Activated T-cell treated with anti-CD3 and anti-CD28 coated beads, Interleukin-2, amount 50 U/mL, for 48 hours (primary cell): ENCODE measurements at places on chromosomes 2 and 18.

DNA sequence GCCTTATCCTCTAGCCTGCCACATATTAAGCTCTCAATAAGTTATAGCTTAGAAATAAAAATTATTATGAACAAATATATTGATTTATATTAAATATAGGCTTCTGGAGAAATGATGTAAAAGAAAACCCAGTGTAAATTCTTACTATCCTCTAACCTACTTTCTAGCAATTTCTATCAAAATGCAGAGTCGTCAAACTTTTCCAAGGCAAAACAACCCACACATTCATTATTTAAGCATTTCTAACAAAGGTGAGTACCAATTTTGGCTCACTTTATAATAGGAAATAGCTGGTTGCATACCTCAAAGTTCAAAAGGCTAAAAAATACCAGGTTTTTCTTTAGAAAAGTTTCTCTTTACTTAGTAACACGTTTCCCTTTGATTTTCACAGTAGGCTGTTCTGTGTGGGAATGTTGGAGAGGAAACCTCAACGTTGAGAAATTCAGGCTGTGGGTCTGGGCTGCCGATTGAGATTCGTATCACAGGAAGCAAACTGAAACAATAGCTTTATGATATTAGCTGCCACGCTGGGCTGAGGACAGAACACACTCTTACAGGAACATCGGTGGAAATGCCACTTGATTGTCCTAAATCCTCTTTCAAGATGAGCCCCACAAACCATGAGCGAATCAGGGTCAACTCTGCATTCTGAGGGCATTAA is 53.0 kb downstream of the EPAS1 start:
- DNase-seq: no peak

DNA sequence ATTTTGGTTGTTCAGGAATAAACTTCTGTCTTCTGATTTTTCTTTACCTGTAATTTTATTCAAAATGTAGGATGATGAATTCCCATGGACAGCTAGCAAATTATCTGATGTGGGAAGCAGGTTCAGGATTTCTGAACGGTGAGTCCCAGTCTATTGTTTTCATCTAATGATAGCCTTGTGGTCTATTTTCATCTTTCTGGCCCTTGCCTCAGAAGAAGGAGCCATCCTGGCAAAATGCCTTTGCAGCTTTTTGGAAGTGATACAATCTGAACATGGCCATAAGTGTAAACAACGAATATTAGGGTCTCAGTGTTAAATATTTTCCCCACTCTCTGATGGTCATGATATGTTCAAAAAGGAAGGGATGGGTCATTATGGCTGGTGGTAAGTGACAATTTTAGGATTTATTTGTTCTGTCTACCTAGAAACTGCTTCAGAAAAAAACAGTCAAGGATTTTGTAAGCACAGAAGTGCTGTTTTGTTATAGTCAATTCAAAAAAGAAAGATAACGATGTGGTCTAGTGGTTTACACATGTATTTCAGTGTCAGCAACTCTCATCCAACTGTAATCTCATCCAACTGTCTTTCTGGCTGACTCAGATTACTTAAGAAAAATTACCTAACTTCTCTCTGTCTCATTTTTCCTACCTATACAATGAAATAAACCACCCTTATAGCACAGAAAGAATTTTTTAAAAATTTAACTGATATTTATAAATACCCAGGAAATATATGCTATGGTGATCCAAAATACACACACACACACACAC is 272.6 kb upstream of the ERBB4 start:
- DNase-seq: no peak

GRCh38 chr2:15134957-15135356 is 426.2 kb downstream of the NBAS start:
- no peak for DNase-seq

DNA sequence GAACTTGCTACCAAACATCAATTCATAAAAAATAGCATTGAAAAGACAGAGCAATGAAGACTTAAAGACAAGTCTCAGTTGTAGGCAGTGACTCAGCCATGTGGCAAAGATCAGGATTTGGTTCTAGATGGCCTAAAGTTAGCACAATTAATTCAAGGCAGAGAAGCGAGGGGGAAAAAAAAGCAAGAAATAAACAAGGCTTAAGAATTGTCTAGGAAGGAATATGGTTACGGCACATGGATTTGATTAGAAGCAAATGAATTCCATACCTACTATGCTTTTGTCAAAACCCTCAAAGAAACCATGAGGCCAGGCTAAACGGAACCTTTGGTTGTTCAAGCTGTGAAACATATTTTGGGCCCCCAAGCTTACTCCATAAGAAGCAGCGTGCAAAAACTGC is 362.2 kb upstream of the KCNH7 start:
- DNase-seq: no peak

DNA sequence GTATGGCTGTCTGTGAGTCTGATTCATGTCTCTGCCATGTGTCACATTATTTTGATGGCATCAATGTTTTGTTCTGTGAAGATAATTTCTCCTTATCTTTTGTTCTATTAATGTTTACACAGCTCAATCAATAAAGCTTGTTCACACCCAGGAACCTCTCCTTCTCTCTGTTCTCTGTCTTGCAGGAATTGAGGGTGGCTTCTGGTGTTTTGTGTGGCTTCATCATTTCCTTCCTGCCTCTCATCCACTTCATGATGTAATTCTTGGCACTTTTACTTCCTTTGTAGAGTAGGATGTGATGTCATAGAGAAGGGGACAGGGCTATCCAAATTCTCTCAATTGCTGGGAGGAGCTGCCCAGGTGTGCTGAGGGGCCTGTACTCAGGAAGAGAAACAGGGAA is 27.2 kb downstream of the ASXL3 start:
- DNase-seq: no peak

DNA sequence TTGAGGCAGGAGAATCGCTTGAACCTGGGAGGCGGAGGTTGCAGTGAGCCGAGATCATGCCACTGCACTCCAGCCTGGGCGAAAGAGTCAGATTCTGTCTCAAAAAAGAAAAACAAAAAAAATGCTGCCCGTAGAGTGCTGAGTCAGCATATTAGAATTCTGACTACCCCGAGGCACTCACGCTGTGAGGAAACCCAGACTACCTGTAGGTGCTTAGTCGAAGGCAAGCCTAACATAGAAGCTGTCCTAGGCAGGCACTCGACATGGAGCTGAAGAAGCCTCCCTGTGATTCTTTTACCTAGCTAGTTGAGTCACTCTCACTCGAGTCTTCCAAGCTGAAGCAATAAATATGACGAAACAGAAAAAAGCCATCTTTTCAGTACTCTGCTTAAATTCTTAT is 1323.2 kb upstream of the DDX18 start:
- no peak for DNase-seq

- DNase-seq: no peak
These were observed 143.7 kb downstream of the KLHL29 start for GRCh38 chr2:23528690-23529089.

DNA sequence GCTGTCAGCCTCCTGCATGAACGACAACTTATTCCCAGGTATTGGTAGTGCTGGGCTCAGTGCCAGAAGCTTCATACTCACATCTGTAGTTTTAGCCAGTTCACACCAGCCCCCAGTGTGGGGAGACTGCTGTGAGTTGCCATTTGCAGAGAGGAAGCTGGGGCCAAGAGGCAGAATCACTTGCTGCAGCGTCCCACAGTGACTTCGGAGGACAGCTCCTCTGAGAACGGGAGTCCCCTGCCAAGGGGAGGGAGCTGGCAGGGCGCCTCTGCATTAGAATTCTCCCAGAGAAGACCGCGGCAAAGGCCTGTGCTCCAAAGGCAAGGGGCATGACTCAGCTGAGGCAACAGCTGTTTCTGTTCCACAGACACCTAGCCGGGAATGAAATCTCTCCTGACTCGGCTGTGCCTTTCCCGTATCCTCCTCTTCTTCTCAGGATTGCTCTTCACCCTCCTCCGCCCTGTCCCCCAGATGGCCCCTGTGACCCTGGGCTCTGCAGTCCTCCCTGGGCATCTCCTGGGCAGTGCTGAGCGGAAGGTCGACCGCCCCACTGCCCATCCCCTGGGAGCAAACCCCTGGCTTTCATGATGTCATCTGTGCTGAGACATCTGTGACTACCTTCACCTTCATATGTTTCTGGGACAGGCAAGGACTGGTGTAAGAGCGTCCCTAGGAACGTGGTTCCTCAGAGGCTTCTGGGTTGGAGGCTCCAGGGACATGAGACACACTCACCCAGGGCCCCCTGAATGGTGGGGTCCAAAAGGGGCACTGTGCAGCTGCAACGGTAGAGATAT is 18.0 kb downstream of the MAL start:
- peak; percentile 50 for DNase-seq

- DNase-seq: no peak
These were observed 157.9 kb downstream of the DYSF start for GRCh38 chr2:71611247-71611646.

DNA sequence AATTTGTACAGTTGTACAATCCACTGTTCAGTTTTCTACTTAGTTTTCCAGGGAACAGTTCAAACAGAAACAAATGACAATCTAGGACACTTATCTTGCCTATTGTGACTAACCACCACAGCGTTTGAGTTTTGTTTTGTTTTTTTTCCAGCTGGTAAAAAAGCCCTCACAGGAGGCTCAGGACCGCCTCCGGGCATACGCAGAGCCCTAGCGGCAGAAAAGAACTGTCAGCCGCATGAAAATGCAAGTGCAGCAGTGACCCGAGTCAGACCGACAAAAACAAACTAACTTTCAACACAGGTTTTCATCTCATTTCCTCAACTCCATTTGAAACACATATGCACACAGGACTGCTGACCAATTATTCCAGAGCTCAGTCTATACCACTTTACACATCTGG is 68.6 kb downstream of the STEAP3 start:
- no peak for DNase-seq

- DNase-seq: no peak
These were observed 88.3 kb upstream of the UBE2E3 start for GRCh38 chr2:180892091-180892490.

- DNase-seq: no peak
These were observed 188.5 kb downstream of the EIPR1 start for GRCh38 chr2:3189076-3189591.

DNA sequence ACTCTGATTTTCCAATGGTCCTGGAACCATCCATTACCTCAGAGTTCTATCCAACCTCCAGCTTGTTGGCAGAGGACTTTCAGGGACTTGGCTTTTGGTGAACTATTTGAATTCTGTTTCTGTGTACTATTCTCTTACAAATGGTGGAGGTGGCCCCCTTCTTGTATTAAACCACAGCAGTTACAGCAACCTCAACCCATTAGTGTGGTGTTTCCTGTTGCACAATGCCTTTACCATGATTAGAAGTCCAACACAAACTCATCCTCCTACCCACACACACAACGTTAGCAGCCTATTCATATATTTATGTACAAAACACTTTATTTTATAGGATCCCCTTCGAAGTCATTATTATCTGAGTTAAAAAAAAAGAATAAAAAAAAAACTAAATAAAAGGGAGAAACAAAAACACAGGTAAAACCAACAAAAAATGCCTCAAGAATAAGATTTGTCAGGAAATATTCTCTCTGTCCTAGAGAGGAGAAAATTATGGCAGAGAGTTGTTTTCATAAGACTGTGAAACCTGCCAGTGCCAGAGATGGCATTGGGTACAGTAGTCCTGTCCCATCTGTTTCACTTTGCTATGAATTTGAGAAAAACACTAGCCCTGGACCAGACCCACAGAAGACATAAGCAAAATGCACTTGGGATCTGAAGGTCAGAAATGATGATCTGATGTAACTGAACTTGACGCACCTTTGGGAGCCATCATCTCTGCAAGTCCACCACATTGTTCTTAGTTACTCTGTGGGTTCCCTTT is 1896.0 kb upstream of the PIK3C3 start:
- DNase-seq: no peak

- peak; percentile 61 for DNase-seq
These were observed 101.7 kb downstream of the AGAP1 start for GRCh38 chr2:235595422-235596010.

DNA sequence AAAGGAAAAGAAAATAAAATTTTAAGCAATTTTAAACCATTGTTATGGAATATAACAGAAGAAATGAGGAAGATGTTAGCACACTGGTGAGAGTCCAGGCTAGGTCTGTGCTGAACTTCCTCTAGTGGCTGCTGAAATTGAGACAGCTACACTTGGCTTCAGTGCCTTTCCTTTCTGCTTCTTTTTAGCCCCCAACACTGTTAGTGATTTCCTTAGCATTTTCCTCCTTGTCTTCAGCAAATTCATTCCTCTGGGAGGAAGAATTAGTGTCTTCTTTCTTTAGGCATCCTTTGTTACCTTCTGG is 47.6 kb downstream of the ITGAV start:
- DNase-seq: no peak

DNA sequence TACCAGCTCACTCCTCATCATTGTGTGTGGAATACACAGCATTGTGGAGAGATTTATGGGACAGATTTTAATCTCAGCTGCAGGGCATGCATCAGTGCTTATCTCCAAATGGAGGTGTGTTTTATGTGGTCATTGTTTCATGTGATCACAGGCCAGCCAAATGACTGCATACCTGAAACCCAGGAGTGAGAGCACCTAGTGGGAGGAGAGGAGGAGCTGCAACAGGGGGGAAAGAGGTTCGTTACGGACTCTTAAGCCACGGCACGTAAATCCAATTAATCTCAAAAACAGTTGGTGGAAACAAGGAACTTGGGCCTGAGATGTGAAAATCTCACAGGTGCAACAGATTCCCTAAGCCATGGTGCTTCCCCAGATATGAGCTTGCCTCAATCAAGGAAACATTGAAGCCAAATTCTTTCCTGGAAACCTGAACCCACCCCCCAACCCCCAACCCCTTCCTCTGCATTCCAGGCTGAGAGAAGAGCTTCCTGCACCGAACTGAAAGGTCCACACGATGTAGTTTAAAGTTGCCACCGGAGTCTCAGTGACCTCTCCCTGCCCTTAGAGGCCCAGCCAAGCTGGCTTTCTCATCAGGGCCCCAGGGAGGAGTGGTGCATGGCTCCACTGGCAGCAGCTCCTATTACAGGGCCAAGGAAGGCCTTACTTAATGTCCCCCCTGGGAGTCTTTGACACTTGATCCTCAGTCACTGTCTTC is 167.4 kb downstream of the C1D start:
- DNase-seq: no peak

DNA sequence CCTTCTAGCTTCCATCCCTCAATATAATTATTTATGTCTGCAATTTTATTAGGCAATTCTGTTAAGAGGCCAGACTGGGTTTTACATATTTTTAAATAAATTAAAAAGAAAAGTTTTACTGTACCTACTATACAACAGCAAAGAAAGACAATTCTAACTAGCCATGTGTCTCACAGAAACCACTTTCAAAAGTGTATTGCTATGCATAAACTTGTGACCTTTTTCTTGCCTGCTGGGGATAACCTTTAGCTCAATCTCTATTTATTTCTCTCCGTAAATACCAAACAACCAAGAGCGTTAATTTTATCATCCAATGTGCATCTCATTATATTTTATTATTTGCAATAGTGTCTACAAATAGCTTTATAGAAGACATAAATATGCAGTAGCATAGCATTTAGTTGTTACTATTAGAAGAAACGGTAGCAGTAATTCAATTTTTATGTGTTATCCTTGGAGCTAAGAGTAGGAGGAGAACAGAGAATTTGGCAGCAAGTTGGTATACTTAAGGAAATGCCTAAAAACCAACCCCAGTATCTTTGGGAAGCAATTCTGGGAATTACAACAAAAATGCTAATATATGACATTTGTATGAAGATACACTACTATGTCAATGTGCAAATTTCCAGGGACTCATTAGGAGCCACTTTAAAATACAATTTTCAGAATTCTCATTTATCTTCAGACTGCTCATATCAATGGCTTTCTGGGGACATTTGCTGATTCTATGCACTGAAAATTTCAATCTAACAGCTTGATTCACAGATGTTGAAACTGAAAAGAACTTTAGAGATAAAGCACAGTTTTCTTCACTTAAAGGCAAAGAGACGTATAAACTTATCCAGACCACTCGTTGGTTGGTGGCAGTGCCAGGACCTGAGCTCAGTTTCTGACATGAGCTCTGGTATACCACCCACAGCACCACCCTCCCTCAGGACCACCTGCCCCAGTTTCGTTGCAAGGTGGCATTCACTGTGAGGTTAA is 23.0 kb upstream of the RTN4 start:
- DNase-seq: no peak
